Eye (tissue), 1 donor: ENCODE measurements at places on chromosomes 6 and 20.

DNA sequence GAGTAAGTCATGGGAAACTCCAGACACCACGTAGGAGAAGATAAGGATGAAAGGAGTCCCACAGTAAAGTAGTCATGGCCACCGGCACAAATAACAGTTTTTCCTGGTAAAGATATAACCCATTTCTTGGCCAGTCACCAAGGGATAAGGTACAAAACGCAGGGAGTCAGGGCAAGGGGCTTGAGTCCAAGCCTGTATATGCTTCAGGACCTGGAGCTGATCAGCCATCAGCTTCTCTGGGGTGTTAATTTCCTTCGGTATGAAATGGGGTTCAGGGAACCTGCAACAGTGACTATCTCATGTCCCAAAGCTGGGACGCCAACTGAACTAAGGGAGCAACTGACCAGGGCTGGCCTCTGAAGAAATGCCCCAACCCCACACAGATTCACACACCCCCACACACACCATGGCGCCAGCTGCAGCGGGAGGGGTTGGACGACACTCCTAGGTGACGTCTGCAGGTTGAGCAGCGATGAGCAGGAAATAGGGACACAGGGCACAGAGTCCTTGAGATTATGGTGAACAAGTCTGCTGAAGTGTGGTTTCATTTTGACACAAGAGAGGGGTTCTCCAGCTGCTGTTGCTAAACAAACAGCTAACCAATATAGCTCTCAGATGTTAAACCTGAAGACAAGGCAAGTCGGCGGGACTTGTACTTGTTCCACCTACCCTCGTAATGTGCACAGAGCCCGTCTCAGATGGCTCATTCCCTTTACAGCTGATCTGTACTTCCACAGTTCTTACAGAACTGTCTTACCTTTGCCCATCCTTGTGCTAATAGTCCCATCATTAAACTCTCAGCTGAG is 7.4 kb upstream of the ADTRP start:
- no peak for DNase-seq

GRCh38 chr6:41062056-41062455 is 9.1 kb downstream of the APOBEC2 start:
- no peak for DNase-seq

- DNase-seq = no peak
These were observed 201.2 kb downstream of the TAF4 start for GRCh38 chr20:61864481-61864880.

GRCh38 chr6:15879371-15880261 is 216.8 kb upstream of the DTNBP1 start:
- peak; percentile 70 for DNase-seq

DNA sequence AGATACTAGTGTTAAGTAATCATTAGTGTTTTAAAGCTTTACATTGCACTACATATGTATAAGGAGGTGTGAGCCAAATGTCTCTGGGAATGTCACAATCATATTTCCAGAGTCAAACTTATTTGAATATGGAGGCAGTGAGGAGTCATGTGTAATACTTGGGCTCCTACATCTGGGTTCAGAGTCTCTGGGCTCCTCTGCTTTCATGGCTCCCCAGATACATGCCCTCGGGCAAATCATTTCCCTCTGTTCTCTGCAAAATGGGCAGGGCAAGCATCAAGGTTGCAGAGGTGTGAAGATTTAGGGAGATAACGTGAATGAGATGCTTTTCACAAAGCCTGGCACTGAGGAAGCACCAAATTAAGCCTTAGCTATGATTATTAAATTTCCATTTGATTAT is 138.3 kb upstream of the SGK1 start:
- DNase-seq = no peak

- no peak for DNase-seq
These were observed 24.9 kb upstream of the ESR1 start for GRCh38 chr6:151782560-151782959.

DNA sequence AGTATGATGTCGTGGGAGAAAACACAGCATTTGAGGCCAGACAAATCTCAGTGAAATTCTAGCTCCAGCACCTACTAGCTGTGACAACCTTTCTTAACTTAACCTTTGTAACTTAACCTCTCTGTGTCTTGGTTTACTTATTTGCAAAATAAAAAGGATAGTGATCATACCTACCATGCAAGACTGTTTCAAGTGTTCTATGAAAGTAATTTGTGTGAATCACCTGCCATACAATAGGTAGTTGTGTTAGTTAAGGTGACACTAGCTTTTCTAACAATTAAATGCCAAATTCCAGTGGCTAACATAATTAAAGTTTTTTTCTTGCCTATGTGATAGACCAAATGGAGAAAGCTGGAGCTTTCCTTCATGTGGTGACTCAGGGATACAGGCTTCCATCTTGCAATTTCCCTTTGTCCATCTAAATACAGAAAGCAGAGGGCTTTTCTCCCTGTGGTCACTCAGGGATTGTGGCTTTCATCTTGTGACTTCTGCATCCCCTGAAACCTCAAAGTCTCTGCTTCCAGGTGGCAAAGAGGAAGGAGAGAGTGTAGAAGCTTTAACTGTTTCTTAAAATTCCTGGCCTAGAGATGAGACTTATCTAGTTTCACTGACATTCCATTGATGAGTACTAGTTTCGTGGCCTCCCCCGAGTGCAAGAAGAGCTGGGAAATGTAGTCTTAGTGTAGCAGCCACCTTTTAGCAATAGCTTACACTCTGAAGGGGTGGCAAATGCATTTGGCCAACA is 311.4 kb downstream of the CLIC5 start:
- no peak for DNase-seq

GRCh38 chr20:753136-753535 is 15.2 kb downstream of the SLC52A3 start:
- DNase-seq = no peak

GRCh38 chr20:60447703-60448102 is 489.5 kb downstream of the CDH26 start:
- DNase-seq = no peak

DNA sequence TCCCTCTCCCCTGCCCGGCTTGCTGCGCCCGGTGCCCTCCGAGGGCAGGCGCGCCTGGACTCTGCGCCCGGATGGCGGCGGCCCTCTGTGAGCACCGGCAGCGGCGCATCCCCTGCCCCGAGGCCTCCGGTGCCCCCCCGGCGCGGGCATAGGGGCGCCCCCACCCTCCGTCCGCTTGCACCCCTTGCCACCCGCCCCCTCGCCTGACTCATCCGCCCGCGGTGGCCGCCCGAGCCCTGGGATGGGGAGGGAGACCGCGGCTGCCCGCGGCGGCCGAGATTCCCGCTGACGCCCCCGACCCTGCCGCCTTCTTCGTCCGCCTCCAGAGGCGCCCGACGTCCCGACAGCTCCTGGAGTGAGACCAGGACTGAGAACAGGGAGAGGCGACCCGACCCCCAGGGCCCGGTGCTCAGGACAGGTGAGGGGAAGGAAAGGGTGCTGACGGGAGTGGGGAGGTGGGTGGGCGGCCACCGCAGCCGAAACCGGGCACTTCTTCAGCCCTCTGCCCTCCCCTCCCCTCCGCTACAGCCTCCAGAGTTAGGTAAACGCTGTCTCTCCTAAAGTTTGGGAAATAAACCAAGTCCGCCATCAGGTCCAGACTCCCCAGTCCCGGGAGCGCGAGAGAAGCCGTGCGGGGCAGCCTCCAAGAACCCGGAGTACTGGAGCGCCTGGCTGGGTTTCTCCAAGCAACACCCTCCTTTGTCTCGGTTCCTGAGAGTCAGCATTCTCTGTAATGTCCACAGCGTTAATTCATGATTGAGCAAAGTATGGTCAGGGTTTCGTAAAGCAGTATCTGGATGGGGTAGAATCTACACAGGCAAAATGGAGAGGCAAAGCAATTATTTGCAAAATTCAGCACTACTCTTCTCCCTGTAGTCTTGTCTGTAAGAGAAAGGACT is 539 bp downstream of the TMEM200A start:
- DNase-seq = peak; percentile 77

DNA sequence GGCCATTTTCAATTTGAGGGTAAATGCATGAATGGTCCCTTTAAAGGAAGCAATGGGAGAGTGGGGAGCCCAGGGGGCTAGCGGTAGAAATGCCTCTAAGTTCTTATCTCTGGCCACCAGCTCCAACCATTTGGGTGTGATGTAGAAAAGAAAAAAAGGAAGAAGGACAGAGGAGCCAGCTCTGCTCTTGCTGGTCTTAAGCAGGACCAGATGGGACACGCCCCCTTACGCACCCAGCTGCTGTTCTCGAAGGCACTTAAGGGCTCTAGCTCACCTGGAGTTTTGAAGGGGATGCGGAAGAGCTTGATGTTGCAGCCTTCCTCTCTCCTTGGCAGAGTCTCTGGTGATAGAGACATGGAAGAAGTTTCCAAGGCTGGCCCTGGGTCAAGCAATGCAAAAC is 59.5 kb upstream of the RNF144B start:
- DNase-seq = peak; percentile 80

GRCh38 chr6:10970731-10971130 is 73.4 kb downstream of the ELOVL2 start:
- no peak for DNase-seq

DNA sequence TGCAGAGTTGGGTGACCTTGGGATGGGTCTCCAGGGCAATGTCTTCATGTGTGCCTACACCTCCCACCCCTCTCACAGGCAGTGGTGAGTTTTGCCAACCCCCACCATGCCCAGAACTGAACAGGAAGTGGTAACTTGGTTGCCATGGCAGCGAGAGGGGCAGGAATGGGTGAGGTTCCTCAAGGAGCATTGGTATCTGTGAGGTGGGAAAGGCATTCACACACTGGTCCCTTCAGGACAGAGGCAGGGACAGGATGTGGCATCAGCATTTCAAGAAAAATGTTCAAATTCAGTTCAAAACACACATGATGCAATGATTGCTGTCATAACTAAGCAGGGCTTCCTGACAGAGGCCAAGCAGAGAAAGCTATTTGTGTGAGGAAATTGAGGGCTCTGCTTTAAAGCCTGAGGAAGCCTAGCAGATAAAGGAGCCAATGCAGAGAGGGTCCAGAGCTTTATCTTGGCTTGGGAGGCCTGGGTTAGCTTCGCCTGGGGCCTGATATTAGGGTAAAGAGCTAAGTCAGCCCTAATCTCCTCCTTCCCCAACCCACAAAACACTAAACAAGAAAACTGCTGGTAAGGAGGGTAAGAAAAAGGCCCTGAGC is 551 bp downstream of the TREML2 start:
- peak; percentile 19 for DNase-seq

DNA sequence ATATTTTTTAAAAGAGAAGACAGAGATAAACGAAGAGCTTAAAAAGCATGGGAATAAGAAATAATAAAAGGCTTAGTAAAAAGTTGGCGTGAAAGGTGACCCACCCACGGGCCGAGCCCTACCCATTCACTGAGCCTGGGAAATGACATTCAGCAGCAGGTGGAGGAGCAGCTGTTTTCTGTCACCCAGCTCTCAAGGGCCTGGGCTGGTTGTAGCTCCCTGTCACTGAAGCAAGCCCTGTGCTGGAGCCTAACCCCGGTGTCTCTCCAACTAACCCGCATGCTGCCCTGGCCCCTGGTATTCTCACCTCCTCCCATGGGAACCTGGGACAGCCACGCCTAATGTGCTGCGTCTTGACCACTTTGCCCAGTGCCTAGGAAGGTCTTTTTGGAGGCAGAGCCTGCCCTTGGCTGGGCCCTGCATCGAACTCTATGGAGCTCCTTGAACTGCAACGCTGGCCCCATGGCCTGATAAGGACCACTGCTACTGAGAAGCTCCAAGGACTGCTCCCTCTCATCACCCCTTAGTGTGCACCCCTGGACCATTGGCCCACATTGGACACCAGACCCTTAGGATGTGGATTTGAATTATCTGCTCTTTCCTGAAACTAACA is 68.8 kb upstream of the IYD start:
- DNase-seq = peak; percentile 67

DNA sequence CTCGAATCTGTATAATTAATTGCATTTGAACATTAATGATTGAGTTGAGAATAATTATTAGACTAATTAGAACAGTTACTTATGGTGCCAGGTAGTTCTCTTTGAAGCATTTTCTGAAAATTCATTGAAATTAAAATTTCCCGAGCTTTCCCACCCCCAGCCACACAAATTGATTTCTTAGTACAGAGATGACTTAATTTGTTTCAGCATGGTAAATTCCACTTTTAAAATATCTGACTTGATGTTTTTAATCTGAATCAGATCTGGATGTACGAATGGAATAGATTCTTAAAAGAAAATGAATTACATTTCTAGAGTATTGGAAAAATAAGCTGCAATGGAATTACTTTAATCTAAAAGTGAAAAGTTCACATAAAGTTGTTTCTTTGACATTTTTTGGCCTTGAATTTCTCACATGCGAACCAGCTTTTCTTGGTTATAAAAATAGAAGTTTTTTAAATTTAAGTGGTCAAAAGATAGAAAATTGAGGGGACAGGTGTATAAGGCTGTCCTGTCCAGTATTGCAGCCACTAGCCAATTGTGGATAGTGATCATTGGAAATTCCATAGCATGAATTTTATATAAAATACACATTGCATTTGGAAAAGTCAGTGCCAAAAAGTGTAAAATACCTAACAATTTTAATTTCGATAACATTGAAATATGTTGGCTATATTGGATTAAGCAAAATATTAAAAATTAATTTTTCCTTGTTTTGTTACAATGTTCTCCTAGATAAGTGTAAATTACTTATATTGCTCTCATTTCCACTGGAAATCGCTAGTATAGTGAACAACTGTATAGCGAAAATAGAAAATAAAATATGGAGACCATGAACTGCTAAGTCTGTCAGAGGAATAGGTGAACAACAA is 102.9 kb downstream of the OR2B2 start:
- no peak for DNase-seq

- DNase-seq = peak; percentile 38
These were observed 210.7 kb upstream of the CNR1 start for GRCh38 chr6:88376768-88377387.

DNA sequence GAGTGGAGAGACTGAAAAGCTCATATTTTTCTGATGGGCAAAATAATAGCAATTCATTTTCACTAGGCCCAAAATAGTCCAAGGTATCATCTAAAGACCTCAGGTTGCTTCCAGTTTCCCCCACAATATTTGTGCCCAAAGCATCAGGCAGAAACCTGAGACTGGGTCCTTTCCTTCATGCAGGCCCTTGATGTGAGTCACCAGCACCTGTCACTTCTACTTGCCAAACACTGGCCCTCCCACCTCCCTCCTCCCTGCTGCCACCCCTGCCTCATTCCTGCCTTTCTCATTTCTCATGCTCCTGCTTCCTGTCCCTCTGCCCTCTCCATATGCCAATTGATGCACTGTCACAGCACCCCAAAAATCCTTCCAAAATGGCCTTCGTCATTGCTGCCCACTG is 230.4 kb upstream of the CST7 start:
- DNase-seq = no peak

- no peak for DNase-seq
These were observed 29.9 kb downstream of the COX4I2 start for GRCh38 chr20:31667315-31668285.

DNA sequence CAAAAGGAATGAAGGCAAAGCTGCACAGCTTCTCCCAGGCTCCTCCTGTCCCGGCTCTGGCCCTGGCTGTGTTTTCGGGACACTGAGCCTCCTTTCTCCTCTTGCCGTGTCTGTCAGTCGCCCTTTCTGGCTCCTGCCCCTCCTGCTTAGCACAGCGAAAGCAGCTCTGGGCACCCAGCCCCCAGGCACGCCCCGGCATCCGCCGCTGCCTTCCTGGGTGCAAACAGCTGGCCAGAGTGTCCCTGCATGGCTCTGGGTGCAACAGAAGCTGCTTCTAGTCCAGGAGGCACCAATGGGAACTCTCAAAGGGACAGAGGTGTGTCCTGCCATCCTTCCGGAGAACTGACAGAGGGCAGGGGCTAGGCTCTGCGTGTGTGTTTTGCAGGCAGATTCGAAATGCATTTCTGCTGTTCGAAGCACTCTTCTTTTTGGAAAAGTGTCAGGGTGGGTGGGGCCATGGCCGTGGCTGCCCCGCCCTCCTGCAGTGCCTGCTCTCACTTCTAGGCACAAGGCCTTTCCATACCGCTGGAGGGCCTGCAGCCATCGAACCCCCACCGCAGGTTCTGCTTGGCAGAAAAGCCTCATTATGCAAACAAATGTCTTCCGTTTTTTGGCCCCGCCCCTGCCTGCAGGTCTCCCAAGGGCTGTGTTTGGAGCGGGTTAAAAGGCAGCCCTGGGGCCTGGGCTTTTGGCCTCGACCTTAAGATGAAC is 15.5 kb downstream of the COL9A3 start:
- DNase-seq = no peak
